ENCODE measurements at places on chromosomes 5 and 9. TPM values are rescaled to one million over a fixed set of nuclear protein-coding genes. Genes with fewer than 3 reads are reported as not detected.

MRPL36 gene
- 45.3 TPM for total RNA-seq

PLAA gene
- 34.6 TPM for total RNA-seq

CD14 gene
- 14.9 TPM for total RNA-seq

LCN9 gene
- not detected for total RNA-seq

PCDHGA5 gene
- 2.2 TPM for total RNA-seq

RAPGEF6 gene
- total RNA-seq, result 19.7 TPM

MEF2C gene
- 6.2 TPM for total RNA-seq

NUDT2 gene
- 15.1 TPM for total RNA-seq

CAMK4 gene
- 4.1 TPM for total RNA-seq

POU5F2 gene
- 2.7 TPM for total RNA-seq

DAPK1 gene
- total RNA-seq, result 9.2 TPM

SLC1A3 gene
- total RNA-seq, result 12.1 TPM

GZMA gene
- not detected for total RNA-seq

TXNDC8 gene
- not detected for total RNA-seq

PCDHB14 gene
- 7.5 TPM for total RNA-seq

PCDHGA1 gene
- 0.53 TPM for total RNA-seq

SPATA31C1 gene
- total RNA-seq, result not detected

Measured in lower leg skin (tissue), 4 donors.